ENCODE measurements at places on chromosomes 5 and 9.
A peak's percentile ranks its signal among the peaks of the same experiment; 100 is the strongest.

- peak; percentile 15 for DNase-seq
Measured at GRCh38 chr5:129460936-129461710, 1.0 kb downstream of the ADAMTS19 start.

- no peak for DNase-seq
Measured at GRCh38 chr5:1926471-1927341, 44.0 kb upstream of the IRX4 start.

DNA sequence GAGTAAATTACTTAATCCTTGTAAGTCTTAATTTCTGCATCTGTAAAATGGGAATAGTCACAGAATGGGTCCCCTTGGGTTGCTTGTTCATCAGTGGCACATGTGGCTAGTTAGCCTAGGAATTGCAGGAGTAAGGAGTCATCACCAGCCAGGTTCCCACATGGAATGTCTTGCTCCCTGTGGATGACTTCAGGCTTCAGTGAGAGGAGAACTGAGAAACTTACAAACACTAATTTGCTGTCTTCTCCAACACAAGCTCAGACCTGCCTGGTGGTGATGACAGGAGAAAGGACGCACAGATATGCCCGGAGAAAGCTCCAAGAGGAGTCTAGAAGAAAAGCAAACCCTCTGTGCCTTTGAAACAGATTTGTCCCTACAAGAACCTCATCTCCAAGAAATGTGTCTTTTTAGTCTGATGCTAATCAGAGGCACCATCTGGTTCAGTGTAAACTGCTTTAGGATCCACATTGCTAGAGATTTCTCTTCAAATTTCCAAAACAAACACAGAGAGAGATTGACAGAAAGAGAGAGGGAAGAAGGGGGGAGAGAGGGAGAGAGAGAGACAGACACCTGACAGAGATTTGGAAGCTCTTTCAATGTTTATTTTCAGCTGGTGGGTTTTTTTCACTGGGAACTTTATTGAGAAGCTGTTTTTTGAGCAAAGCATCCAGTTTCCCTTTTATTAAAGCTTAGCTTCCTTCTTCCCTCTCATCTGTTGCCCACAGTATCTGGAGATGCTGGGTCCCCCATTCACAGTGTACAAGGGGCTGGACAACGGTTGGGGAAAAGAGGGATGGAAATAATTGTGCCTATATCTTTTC lies 128.3 kb downstream of the DOCK2 start:
- no peak for DNase-seq

DNA sequence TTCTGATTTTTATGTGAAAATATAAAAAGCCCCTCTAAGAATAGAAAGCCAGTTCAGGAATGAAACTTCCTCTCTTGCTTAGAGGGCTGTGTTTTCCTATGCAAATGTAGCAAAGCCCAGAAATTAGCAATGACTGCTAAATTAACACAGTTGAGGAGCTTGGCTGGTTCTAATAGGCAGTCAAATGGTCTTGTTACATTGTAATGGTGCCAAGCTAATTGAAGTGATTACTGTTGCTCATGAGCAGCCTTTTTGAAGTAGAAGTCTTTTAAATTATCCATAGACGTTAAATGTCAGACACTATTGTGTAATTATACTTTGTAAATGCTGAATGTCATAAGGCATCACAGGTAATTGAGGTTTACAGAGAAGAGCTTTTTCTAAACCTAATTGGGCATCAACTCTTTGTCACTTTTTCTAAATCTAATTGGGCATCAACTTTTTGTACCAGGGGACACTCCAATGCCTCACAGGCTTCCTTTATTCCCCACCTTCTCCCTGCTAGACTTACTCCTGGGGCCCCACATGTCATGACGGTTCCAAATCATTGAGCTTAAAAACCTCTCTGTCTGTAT lies 229.1 kb downstream of the PSAT1 start:
- no peak for DNase-seq

DNA sequence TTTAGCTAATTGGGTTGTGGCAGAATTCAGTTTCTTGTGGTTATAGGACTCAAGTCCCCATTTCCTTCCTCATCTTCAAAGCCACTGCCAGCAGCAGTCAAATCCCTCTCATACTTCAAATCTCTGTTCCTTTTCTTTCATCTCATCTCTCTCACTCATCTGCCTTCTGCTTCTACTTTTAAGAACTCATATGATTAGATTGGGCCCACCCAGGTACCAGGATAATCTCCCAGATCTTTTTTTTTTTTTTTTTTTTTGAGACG lies 8.0 kb upstream of the REEP5 start:
- DNase-seq: no peak

- DNase-seq: no peak
Measured at GRCh38 chr9:83992901-83993300, 12.3 kb downstream of the RMI1 start.

DNA sequence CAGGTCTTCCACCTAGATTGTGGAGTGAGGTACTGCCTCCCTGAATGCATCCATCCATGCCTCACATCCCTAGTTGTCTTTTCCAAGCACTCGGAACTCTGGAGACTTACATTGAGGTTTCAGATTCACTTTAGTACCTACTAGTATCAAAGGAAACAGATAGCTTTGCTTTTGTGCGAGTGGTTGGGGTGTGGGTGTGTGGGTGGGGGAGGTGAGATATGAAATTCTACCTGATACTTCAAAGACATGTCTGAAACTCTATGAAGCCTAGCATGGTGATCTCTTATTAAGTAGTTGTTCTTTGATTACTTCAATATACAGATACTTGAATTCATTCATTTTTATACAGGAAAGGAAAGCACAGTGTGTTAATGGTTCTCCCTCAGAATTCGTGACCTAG lies 64.4 kb downstream of the MCCC2 start:
- DNase-seq: no peak

DNA sequence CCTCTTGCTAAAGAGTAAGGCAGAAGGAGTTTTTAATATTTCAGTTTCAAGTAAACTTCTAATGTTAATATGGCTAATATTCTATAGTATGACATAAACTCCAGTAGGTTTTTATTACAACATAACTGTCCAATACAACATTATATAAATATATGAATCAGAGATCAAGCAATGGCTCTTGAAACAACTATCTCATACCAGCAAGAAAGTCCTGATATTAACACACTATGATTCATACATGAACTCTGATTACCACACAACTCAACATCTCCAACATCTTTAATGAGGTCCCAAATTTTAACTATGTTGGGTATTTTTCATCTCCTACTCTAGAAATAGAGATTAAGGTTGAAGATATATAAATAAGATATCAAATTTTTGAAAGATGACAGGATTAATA lies 878.3 kb downstream of the TLE1 start:
- DNase-seq: peak; percentile 7

DNA sequence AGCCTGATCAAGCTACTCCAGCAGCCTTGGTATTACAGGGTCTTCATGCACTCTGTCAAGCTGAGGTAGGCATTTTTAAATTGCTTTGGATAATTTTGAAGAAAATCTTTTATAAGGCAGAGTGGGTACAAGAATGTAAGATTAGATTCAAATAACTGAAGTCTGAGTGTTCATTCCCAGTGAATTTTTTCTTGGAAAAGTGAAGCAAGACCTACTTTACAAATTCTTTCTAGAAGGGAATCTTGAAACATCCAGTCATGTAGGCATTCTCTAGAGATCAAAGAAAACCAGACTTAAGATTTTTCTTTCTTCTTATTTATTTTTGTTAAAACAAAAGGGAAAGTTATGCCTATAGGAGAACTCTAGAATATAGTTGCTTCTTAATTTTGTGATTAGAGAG lies 139.0 kb downstream of the FOCAD start:
- no peak for DNase-seq
